Stimulated activated CD8-positive, alpha-beta memory T cell treated with anti-CD3 and anti-CD28 coated beads, Interleukin-2, amount 100 ng/mL, for 48 hours (primary cell): ENCODE measurements at places on chromosomes 13 and 19.

GRCh38 chr13:24863748-24864540 lies 100.0 kb downstream of the RNF17 start:
- DNase-seq, result no peak

GRCh38 chr13:43145534-43146196 lies 122.3 kb downstream of the DNAJC15 start:
- no peak for DNase-seq

GRCh38 chr19:38265213-38265861 lies 964 bp downstream of the SPINT2 start:
- no peak for DNase-seq

DNA sequence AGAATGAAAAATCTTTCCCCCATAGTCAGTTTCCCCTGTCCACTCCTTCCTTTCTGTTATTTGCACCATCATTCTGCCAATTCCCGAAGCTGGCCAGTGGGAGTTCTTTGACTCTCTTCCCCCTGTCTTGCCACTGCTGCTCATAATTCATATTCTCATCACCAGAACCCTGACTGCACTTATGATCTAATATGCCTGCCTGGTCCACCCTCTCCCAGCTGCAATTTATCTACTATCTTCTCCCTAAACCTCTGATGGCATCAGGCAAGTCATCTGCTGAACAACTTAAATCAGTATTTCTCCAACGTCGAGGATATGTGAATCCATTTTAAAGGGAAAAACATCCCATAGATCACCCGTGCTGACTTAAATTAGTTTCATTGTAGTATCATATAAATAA lies 458.0 kb upstream of the GPC6 start:
- DNase-seq, result no peak

DNA sequence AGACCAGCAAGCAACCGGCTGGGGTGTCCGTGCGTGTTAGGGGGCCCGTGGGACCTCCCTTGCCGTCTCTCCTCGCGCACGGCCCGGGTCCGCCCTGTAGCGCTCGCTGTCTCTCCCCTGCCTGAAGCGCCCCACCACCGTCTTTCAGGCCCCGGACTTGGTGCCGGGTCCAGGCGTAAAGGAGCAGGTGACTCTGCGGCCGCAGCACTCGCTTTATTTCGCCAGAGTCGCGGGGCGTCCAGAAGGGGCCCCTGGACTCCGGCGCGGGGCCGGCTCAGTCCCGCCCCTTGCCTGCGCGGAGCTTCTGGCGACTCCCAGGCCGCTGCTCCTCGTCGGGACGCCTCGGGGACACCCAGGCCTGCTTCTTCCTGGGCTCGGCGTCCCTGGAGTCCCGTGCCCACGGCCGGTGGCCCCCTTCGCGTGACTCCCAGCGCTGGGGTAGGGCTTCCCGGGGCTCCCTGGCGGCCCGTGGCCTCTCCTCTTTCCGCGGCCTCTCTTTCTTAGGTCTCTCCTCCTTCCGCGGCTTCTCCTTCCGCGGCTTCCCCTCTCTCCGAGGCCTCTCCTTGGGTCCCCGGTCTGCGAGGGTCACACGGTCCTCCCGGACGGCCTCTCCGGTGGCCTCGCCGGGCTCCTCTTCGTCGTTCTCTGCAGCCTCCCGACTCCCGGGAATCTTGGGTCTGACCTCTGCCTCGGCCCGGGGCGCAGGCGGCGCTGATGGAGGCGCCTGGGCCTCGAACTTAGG lies 3.1 kb downstream of the AMH start:
- DNase-seq, result no peak

GRCh38 chr19:3178973-3179738 lies 587 bp downstream of the S1PR4 start:
- no peak for DNase-seq
